HFF-Myc (cell line): ENCODE measurements at places on chromosomes 2 and 18.

- no peak for DNase-seq
Measured at GRCh38 chr2:65477590-65477989, 45.2 kb upstream of the SPRED2 start.

DNA sequence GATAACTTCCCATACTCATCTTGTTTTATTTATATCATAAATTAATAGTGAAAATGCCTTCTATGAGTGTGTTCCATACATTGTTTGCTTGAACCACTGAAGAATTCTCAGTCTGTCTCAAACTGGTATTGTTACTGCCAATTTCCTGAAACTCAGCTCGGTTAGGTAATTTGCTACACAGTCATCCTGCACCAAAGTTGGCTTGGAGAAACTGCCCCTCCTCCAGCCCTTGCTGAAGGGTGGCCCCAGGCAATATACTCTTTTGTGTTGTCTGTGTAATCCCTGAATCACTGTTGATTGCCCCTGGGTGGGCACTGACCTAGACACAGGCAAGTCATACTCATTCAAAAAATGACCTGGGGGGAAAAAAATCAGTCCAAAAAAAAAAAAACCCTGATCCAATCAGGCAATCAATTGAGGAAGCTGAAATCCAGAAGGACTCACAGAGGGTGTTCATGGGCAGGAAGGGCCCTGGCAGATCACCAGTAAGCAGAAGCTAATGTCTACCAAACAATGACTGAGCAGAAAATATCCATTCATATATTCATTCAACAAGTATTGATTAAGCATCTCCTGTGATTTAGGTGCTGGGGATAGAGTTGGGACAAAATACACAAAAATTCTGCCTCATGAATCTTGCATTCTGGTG lies 3.8 kb upstream of the SESTD1 start:
- DNase-seq = no peak

- no peak for DNase-seq
Measured at GRCh38 chr2:229268626-229269025, 2.5 kb downstream of the PID1 start.

DNA sequence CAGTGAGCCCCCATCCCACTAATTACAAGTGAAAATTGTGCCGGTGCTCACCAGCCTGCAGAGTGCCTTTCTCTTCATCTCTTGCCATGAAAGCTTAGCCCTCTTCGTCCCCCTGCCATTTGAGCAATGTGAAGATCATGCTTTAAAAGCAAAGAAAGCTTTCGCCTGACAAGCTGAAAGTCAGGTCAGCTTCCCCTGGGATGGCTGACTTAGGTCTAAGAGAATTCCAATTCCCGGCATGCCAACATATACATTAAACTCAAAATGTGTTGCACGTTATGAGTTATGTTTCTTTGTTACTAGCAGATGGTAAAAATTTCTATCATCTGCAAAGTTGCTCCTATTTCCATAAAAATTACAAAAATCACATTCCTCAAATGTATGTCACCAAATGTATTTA lies 129.8 kb downstream of the AFF3 start:
- no peak for DNase-seq

GRCh38 chr18:36043153-36043552 lies 24.2 kb downstream of the RPRD1A start:
- DNase-seq = no peak

DNA sequence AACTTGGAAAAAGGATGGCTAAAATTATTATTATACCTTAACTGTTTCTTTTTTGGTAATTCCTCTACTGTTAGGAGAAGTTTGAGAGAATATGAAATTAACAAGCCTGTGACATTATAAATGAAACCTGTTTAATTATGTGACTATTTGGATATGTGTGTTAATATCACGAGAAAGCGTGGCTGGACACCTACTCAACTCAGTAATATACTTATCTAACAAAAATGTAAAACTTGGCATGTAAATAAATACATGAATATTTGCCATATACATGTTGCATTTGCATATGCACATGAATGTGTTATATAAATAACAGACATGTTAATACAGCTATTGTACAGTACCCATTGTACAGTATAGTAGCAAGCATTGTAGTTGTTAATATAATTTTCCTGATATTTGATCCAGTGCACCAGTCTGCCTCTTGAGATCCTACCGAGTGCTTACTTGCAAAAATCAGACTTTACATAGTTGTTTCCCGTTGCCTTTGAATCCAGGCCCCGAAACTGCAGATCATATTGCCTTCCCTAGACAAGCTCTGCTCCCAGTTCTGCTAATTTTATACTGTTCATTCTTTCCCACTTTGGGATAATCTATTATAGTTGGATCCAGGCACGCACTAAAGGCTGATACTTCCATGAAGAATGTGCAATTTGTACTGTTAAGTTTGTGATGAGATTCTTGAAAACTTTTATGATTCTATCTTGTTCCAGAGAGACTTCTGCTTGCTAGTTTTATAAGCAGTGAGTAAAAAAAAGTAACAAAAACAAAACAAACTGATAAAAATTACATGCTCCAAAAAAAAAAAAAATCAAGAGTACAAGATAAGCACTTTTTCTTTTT lies 395.6 kb downstream of the ARHGAP15 start:
- DNase-seq = no peak

DNA sequence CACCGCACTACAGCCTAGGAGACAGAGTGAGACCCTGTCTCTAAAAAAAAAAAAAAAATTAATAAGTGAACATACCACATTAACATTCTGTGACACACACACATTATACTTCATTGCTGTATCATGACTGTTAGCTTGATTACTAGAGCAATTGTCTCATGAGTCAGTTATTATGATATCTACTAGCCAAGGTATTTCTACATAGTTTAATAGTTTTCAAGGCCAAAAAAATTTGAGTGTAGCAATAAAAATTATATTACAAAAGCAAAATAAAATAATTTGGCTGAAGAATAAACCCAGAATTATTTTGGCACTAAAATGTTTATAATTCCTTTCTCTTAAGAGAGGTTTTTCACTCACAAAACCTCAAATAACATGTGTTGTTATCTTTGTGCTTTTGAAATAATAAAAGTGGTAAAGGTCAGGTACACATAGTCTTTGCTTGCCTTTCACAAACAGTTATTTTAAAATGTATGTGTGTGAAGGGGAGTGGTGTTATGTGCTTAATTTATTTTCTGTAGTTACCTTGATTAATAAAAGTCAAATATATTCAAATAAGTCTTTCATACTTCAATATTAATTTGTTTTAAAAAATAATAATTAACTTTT lies 136.9 kb upstream of the SPOPL start:
- no peak for DNase-seq

GRCh38 chr18:55996717-55997116 lies 408.7 kb upstream of the TCF4 start:
- no peak for DNase-seq

DNA sequence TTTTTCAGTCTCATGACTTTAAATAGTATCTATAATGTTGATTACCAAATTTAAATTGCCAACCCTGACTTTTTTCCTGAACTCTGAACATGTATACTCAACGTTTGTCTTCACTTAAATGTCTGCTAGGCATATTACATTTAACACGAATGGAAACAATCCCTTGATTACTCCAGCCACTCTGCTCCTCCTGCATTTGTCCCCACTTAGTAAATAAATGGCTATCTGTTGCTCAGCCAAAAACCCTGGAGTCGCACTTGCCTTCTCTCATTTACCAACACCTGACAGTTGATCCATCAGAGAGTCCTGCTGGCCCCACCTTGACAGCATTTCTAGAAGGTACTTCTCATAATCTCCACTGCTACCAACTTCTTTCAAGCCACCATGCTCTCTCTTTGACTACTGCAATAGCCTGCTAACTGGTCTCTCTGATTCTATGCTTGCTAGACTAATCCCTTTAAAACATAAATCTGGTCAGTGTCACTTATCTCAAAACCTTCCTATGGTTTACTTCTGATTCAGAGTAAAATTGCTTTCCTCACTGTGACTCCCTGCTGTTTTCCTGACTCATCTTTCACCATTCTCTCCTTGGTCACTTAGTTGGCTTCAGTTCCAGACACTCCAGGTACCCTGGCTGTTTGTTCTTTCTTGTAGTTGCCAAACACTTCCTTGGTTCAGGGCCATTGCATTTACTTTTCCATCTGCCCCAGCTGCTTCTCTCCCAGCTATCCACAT lies 31.9 kb downstream of the SPAG16 start:
- no peak for DNase-seq

DNA sequence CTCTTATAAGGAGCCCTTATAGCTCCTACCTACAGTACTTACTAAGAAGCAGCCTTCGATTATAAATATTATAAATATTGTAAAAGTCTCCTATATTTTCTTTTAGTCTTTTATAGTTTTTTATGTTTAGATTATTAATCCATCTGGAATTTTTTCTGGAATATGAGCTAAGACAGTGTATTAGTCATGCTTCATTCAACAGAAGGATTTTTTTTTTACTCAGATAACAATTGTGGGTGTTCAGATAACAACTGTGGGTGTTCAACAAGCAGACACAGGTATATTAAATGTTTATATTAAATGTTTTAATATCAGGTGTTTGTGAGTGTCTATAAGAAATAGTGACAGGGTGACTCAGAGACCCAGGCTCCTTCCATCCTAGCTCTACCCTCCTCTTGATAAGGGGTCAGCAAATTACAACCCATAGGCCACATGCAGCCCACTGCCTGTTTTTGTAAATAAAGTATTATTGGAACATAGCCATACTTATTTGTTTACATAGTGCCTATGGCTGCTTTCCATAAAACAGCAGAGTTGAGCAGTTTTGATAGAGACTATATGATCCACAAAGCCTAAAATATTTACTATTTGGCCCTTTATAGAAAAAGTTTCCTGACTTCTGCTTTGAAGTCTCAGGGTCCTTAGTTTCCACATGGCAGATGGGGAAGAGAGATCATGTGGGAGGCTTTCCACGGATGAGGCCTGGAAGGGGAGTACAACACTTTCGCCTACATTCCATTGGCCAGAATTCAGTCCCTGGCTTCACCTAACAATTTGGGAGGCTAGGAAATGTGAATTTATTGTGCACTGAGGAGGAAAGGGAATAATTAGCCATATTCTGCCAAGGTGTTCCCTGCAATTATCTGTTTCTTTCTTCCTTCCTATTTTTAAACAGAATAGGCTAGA lies 4.3 kb upstream of the SPATS2L start:
- DNase-seq = no peak

DNA sequence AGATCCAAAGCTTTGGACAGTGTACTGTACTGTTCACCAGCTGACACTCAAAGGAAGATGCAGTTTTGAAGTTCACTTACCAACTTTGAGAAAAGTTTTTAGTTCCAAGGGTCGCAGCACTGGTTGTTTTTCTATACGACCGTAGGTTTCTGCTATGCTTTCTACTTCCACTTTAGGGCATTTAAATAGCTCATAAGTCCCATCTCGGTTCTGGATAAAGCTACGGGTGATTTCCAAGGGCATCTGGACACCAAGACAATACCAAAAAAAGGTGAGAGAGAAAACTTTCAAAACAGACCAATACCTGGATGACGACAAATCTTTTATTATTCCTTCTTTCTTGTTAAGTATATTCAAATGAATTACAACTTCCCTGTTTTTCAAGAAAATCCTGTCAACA lies 30.3 kb downstream of the C2orf42 start:
- DNase-seq = no peak

- DNase-seq = no peak
Measured at GRCh38 chr2:37090019-37090477, 5.7 kb downstream of the GPATCH11 start.

- no peak for DNase-seq
Measured at GRCh38 chr2:64054161-64054915, 35.1 kb upstream of the VPS54 start.

- no peak for DNase-seq
Measured at GRCh38 chr2:239706367-239706766, 305.5 kb upstream of the HDAC4 start.

DNA sequence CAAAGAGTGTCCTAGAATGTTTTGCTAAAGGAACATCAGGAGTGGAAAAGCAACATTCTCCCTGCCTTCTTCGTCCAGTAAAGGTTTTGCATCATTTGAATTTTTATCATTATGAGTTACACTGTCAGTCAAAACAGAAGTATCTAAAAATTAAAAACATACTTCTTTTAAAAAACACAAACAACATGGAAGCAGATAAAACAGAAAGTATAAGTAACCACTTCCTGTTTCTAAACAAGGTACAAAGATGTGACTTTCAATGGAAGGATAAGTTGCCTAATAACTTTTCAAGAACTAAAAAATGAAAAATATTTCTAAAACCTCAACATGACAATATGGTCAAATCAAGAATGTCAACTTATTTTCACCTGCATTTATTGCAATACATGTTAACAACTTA lies 158.2 kb downstream of the STK39 start:
- no peak for DNase-seq

DNA sequence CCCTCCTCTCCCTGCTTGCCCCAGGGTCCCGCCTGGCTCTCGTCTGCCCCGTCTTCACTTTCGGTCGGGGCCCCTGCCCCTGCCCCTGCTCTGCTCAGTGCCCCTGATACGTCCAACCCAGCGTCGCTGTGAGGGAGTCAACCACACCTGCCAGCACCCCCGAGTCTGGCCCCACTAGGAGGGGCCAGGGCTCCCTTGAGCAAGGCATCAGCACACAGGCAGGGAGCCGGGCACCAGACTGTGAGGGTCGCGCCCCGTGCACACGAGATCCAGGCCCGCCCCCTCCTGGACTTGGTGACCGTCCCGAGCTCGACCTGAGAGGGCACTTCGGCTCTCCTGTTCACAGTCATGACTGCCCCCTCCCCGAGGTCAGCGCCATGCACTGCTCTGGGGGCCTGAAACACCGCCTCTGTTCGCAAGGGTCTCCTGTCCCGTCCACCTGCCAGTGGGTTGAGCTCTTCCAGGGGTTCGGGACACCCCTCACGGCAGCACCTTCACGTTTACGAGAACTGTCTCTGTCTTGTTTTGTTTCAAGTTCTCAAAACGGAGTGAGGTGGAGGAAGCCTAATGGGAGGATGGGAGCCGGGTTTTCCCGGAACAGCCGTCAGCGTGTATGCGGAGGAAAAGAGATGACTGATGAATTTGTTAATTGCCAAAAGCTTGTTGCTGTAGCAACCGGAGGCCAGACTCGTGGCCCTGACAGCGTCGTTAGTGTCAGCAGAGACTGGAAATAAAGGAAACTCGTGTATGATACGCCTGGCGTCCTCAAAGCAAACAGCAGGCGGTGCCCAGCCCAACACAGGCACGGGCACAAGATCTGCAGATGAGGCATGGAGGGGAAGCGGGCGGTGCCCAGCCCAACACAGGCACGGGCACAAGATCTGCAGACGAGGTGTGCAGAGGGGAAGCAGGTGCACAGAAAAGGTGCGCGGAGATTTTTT lies 48.2 kb upstream of the KCNG2 start:
- DNase-seq = no peak

DNA sequence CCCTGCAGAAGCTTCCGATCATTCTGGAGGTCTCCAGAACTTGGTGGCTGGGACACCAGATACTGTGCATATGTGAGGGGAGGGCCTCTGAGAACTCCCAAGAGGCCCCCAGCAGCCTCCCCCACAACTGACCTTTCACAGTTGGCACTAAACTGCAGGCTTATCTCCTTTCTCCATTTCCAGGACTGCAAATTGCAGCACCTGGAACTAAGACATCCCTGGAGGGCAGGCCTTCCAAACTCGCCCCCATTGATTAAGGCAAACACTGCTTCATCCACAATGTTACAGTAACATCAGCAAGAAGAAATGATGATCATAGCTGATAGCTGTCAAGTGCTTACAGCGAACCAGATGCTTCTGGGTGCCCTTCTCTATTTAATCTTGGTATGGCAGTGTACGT lies 67.9 kb downstream of the TGOLN2 start:
- DNase-seq = no peak
